NCI-H2171 treated with DMSO at 0.1 percent for 48 hours (cell line): ENCODE measurements at places on chromosomes 11 and 22.
A peak's percentile ranks its signal among the peaks of the same experiment; 100 is the strongest.

- DNase-seq, result no peak
These were observed 2.1 kb upstream of the NEAT1 start for GRCh38 chr11:65420506-65420905.

DNA sequence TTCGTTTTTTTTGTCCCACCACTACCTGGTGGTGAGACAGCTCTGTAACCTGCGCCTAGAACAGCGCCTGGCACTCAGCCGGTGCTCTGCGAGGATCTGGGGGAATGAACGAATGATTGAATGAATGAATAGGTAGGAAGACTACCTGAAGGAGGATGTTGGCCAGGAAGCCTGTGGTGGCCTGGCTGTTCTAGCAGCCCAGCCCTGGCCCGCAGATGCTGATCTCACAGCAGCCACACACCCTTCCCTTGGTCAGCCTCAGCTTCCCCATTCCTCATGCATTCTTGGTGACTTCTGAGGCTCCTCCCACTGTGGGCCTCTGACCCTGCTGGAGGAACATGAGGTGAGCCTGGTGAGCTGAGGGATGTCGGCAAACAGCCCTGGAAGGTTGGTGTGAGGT lies 3.7 kb downstream of the TRPM5 start:
- no peak for DNase-seq

- no peak for DNase-seq
These were observed 8.1 kb downstream of the RELA start for GRCh38 chr11:65654375-65655349.

GRCh38 chr11:86668929-86669328 lies 3.5 kb downstream of the ME3 start:
- no peak for DNase-seq

DNA sequence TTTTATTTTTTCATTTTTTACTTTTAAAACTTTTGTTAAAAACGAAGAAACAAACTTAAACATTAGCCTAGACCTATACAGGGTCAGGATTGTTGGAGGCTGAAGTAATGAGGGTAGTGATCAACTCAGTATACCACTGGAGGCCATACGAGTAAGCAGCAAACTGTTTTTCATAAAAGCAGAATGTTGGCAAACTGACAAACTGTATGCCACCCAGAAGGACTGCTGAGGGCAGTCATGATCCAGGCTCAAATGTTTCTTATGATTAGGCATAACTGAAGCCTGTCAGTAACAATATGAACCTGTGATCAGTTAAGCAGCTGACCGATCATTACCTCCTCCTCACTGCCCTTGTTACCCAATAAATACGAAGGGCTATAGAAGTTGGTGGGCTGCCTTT lies 10.2 kb upstream of the SC5D start:
- no peak for DNase-seq

- DNase-seq, result peak; percentile 55
These were observed at the start of gene ZFTA for GRCh38 chr11:63768237-63769041. ZFTA (minus strand) TSS chr11:63768775; CDS start chr11:63768622, 153 bp downstream.

DNA sequence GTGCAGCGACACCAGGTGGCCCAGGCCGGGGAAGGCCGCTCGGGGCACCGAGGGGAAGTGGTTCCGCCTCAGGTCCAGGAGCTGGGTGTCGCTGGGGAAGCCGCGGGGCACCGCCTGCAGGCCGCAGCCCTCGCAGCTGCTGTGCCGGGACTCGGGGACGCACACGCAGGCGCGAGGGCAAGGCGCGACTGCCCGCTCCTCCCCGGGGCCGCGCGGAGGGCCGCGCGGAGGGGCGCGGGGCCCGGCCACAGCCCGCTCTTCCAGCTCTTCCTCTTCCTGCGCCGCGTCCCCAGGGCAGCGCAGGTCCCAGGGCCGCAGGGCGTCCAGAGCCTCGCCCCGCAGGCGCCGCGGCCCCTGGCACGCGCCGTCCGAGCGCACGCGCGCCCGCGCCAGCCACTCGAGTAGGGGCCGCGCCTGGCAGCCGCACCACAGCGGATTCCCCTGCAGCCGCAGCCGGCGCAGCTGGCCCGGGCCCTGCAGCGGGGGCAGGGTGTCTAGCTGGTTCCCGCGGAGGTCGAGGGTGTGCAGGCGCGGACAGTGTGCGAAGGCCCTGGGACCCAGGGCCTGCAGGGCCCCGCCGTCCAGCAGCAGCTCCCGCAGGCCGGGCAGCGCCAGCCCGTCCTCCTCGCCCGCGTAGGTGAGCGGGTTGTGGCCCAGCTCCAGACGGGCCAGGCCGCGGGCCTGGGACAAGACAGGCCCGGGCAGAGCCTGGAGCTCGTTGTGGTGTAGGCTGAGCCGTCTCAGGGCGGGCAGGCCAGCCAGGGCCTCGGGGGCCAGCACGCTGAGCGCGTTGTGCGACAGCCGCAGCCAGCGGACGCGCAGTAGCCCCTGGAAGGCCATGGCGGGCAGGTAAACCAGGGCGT lies 2.8 kb downstream of the CHADL start:
- peak; percentile 64 for DNase-seq

- no peak for DNase-seq
These were observed 24.9 kb downstream of the CLPB start for GRCh38 chr11:72409458-72409857.

- no peak for DNase-seq
These were observed 94.8 kb downstream of the PICALM start for GRCh38 chr11:85974122-85974521.

DNA sequence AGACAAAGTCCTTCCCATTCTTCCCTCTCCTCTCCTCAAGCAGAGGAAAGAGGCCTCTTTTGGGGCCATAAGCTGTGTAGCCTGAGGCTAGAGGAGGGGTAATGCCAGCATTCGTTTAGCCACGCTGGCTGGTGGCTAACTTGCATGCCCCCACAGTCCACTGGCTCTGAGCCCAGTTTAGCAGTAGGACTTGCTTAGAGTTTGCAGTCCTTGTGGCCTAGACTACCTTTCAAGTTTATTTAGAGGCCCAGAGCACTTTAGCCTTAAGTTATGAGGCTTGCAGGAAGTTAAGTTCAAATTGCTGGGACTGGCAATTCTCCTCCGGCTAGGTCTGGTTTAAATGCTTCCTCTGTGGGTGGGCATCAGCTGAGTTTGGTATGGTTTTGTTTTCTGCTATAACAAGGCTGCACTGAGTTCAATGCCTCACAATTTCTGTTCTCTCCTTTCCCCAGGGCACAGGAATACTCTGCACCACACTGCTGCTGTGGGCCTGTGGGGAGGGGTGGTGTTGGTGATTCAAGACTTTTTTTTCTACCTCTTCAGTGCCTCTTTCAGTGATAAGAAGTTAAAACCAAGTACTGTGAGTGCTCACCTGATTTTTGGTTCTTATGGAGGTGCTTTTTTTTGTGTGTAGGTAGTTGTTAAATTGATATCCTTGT lies 281.0 kb upstream of the C11orf87 start:
- no peak for DNase-seq

DNA sequence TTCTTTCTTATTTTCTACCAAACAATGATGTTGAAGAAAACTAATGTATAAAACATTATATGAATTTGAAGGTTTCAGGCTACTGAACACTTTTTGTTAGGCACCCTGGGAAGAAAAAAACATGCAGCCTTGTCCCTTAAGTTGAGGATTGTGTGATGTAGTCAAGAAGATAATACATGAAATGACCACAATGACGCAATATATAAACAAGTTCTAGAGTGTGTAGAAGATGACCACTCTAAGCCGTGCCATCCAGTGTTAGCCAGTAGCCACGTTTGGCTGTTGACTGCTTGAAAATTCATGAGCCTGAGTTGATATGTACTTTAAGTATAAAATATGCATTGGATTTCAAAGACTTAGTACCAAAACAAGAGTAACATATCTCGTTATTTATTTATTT lies 16.2 kb downstream of the SWAP70 start:
- no peak for DNase-seq

GRCh38 chr11:42171046-42171445 lies 711.6 kb upstream of the LRRC4C start:
- DNase-seq, result no peak

- DNase-seq, result no peak
These were observed 659.9 kb upstream of the LUZP2 start for GRCh38 chr11:23836981-23837380.

DNA sequence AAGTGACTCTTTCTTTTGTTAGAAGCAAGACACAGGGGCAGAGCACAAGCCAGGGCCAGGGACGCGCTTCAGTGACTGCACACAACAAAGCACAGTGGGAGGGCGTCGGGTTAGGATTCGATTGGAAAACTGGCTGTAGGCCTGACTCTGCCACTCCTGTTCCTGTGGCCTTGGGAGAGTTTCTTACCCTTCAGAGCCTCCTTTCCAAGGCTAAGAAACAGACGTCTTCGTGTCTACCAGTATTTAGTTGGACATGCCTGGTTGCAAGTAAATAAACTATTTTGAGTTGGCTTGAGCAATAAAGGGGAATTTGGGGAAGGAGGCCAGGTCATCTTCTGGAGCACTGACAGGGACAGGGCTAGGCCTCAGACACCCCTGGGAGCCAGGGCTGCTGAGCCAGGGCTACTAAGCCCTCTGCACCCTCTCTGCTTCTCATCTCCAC lies 549.1 kb downstream of the INSC start:
- no peak for DNase-seq

DNA sequence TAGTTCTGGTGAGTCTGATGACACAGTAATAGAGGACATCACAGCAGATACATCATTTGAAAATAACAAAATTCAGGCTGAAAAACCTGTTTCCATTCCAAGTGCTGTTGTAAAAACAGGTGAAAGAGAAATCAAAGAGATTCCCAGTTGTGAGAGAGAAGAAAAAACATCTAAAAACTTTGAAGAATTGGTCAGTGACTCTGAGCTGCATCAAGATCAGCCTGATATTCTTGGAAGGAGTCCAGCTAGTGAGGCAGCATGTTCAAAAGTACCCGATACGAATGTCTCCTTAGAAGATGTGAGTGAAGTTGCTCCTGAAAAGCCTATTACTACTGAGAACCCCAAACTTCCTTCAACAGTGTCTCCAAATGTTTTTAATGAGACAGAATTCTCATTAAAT lies 38.7 kb downstream of the RTN3 start:
- DNase-seq, result no peak

DNA sequence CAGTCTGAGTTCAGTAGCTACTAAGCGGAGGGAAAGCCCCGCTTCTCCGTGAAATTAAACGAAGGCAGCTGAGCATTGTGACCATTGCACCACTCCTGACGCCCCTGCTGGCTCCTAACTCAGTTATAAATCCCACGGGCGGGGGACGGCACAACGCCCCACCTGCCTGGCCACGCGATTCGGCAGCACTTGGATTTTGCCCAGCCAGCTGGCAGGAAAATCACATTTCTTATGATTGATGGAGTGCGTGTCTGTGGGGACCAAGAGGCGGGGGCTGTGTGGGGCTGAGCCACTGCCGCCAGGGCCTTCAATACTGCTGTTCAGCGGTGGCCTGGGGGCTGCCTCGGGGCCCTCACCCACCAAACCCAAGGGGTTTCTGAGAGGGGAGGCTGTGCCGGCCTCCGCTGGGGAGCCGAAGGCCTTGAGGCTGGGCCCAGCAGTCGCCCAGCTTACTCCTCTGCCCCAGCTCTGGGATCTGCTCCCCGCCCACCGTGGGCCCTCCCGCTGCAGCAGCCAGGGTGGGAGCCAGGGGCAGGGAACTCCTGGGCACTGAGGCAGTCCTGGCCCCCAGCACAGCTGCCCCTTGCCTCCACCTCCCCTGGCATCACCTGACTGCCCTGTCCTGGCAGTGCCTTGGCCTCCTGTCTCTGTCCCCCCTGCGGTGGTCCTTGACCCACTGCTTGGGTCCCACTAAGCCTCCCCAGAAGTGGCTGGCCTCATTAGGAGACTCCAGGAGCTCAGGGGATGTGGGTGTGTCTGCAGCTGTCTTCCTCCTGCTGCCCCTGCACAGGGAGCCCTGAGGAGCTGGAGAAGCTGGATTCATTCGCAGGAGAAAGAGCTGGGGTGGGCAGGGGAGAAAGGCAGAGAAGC lies 30.7 kb downstream of the SHISAL1 start:
- peak; percentile 21 for DNase-seq

- DNase-seq, result no peak
These were observed 65.7 kb upstream of the KCNQ1OT1 start for GRCh38 chr11:2765491-2765890.

- no peak for DNase-seq
These were observed 328.3 kb downstream of the FAT3 start for GRCh38 chr11:92552942-92553341.

DNA sequence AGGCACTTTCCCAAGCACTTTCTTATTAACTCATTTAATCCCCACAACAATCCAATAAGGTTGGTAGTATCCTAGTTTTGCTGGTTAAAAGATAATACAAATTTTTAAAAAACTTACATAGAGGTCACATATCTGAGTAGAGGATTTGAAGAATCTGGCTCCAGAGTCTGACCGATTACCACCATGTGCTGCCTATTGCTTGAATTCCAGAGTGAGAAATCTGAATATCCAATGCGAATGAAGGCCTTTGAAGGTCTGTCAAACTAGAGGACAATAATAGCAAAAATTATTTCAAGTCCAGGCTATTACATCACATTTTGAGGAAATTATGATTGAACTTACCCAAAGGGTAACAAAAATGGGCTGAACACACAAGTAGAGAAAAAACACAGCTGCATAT lies 77.8 kb upstream of the BIRC3 start:
- no peak for DNase-seq

GRCh38 chr22:20131597-20131858 lies at the start of gene ZDHHC8:
ZDHHC8 (plus strand) TSS chr22:20131804; CDS start chr22:20131948, 144 bp downstream.
- DNase-seq, result no peak

- no peak for DNase-seq
These were observed 93.2 kb downstream of the LDLRAD3 start for GRCh38 chr11:36037031-36037430.

- DNase-seq, result no peak
These were observed 27.3 kb upstream of the TMEM86A start for GRCh38 chr11:18671246-18671645.

DNA sequence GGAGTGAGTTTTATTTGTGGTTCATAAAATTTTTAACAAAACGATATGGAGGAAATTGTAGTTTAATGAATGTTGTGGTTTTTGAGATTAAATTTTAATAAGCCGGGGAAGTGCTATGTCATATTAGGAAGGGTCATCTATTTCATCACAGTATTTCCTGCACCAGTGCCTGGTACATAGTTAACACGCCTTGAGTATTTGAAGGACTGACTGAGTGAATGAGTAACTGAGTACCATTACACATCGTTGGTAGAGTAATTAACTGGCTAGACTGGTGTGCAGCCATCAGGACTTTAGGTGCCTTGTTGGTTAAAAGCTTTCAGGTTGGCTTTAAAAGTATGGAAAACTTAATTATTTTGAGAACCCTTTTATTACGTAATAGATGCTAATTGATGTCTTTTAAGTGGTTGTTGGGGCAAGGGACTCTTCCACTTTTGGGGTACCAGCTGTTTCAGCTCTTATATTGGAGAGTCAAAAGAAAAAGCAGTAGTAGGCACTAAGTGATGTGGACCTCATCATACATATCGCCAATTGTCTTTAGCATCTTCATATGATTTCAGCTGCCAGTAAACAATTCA lies 101.8 kb downstream of the DDX10 start:
- no peak for DNase-seq

GRCh38 chr11:122816761-122817520 lies 21.4 kb upstream of the CRTAM start:
- DNase-seq, result no peak

- no peak for DNase-seq
These were observed 1430.5 kb downstream of the TBC1D22A start for GRCh38 chr22:48192920-48193319.

- no peak for DNase-seq
These were observed 418.6 kb downstream of the FAM181B start for GRCh38 chr11:82315093-82315492.
